Metanephros (tissue), 2 donors: ENCODE measurements at places on chromosomes 4 and X. TPM values are rescaled to one million over a fixed set of nuclear protein-coding genes. Genes with fewer than 3 reads are reported as not detected.

CWH43 gene
- total RNA-seq = 12.3 TPM

STK32B gene
- 8.8 TPM for total RNA-seq

RBM47 gene
- 115 TPM for total RNA-seq

GRIA2 gene
- 0.82 TPM for total RNA-seq

HHIP gene
- 1.6 TPM for total RNA-seq

SPANXA1 gene
- total RNA-seq = not detected

CITED1 gene
- total RNA-seq = 8.6 TPM

OPHN1 gene
- 20.4 TPM for total RNA-seq

HMX1 gene
- total RNA-seq = not detected

CLDN34 gene
- total RNA-seq = 0.23 TPM

USP17L26 gene
- total RNA-seq = not detected

CABS1 gene
- total RNA-seq = not detected

POU3F4 gene
- 2.0 TPM for total RNA-seq

GAGE2A gene
- not detected for total RNA-seq

DUX4 gene
- not detected for total RNA-seq

VCX3A gene
- total RNA-seq = not detected

HTN1 gene
- total RNA-seq = not detected

SUPT20HL1 gene
- not detected for total RNA-seq

PGAM4 gene
- total RNA-seq = not detected

IL13RA1 gene
- 35.6 TPM for total RNA-seq

CYLC1 gene
- total RNA-seq = not detected

L1CAM gene
- total RNA-seq = 38.7 TPM

RTL9 gene
- 0.18 TPM for total RNA-seq
